HL-60 (cell line): ENCODE measurements at places on chromosomes 11 and 22.

- DNase-seq: no peak
Measured at GRCh38 chr22:44378380-44378779, 65.6 kb upstream of the SHISAL1 start.

DNA sequence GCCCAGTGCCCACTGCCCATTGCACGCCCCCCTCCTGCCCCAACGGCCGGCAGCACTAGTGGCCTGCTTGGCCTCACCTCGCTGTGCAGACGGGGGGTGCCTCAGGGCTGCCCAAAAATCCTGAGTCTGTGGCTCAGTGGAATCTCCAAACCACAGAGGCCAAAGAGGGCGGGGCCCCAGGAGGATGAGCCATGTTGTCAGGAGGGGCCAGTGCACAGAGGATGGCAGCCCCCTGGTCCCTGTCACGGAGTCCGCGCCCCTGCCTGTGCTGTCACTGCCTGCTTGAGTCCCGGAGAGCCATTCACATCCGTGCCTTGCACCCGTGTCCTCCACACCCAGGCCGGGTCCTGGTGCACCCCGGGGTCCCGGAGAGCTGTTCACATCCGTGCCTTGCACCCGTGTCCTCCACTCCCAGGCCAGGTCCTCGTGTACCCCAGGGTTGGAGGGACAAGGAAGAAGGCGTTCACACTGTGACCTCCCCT lies 36.4 kb upstream of the MUC5AC start:
- DNase-seq: no peak

DNA sequence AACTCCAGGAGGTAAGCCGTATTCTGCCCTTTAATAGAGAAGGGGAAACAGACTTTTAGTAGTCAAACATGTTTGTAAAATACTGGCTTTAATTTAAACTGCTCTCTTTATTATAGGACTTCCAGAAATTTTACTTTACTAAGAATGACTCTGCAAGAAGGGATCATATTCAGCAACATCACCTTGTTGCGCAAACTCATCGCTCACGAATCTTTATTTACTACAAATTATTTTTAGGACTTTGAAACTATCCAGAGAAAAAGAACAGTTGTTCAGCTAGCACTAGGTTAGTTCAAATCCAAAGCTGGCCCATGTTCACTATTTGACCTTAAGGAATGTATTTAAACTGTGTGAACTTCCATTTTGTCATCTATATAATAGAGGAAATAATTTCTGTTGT lies 498.3 kb upstream of the TENM4 start:
- DNase-seq: no peak

GRCh38 chr11:75388386-75389275 lies 10.7 kb upstream of the RPS3 start:
- DNase-seq: peak; percentile 66

DNA sequence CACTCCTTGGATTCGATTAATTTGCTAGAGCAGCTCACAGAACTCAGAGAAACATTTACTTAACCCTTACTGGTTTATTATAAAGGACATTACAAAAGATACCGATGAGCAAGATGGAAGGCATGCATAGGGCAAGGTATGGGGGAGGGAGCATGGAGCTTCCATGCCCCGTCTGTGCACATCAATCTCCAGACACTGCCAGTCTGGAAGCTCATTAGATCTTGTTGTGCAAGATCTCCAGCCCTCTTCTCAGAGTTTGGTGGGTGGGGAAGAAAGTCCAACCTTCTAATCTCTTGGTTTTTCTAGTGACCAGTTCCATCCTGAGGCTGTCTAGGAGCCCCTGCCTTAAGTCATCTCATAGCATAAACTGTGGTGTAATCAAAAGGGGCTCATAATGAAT lies 190.7 kb downstream of the UVRAG start:
- DNase-seq: no peak

DNA sequence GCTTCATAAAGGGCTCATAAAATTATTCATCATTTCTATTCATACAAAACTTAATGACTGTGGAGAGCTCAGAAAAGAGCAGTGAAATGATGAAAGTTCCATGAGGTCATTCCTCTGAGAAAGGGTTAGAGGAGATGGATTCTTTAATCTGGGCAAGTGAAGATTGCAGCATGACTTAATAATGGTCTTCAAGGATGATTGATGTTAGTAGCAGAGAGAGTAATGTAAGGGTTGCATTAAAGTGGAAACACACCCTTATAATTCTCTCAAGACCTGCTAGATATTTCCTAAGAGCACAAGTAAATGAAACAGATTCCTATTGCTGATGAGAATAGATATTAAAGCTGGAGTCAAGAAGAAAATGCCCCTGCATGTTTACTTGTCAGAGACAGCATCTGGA lies 711.6 kb upstream of the ANO5 start:
- DNase-seq: no peak

- no peak for DNase-seq
Measured at GRCh38 chr11:9990221-9990973, 303.6 kb downstream of the SBF2 start.

DNA sequence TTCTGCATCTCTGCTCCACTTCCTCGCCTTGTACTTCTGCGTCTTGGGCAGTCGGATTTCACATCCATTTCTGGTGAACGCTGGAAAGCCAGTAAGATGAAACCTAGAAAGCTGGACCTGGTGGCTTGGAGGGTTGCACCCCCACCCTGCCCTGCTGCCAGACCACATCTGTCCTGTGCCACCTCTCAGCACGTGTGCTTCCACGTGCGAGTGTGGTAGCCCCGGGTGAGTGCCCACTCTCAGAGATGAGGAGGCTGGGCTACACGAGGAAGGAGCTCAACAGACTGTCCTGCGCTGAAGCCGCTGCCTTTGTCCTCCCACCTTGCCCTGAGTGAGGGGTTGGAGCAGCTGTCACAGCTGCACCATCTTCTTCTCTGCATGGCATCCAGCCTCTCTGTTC lies 77.5 kb downstream of the NTM start:
- DNase-seq: no peak

DNA sequence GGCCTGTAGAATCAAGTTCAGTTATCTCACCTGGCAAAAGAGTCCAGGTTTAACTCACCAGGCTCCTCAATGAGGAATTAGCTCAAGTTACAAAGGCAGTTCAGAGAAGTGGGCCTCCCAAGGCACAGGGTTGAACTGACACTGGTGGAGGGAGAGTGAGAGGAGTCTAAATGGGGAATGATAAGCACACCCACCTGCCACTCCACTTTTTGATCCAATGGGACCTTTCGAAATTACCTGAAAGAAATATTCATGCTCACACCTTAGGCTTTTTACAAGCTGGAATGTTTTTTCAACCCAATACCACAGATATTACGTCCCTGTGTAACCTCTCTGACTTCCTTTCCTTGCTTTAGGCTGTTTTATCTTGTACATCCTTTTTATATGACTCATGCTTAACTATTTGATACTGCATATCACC lies 642.7 kb upstream of the TENM4 start:
- DNase-seq: no peak

DNA sequence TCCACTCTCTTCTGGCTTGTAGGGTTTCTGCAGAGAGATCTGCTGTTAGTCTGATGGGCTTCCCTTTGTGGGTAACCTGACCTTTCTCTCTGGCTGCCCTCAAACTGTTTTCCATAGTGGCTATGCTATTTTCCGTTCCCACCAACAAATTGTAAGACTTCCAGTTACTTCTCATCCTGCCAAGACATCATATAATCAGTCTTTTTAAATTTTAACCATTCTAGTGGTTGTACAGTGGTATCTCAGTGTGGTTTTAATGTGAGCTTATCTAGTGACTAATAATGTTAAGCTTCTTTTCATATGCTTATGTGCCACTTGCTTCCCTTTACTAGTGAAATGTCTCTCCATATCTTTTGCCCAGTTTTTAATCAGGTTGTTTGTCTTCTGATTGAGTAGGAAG lies 13.6 kb upstream of the TRIM29 start:
- DNase-seq: no peak

DNA sequence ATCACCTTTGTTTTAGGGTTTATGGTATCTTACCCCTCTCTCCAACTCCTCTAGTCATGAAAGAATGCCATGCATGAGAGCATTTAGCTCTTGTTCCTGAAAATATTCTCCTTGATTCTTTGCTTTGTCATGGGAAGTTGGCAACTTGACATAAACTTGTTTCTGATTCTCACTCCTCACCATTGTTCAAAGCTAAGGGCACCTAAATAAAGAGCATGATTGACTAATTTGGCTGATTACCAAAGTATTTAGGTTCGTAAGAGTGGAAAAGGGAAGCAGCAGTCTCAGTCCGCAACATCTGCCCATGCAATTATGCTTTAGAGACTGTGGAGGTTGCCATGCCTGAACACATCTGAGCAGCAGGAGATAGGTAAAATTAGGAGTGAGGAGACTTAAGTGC lies 26.4 kb downstream of the OR52K1 start:
- DNase-seq: peak; percentile 4

DNA sequence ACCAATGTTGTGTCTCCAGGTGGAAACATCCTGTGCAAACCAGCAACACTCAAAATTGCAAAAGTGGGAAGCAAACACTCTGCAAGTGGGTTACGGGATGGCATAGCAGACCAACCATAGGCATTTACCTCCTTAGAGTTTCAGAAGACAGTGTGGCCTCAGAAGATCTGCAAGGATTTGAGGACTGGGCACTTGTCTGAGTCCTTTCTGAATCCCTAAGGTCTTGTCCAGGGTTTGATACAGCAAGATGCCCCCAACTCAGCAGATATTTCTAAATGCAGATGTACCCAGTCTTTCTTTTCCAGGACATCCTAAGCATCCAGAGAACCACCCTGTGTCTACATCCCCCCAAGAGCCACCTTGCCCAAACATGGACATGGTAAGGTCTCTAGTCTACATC lies 51.7 kb upstream of the SHANK2 start:
- DNase-seq: no peak

DNA sequence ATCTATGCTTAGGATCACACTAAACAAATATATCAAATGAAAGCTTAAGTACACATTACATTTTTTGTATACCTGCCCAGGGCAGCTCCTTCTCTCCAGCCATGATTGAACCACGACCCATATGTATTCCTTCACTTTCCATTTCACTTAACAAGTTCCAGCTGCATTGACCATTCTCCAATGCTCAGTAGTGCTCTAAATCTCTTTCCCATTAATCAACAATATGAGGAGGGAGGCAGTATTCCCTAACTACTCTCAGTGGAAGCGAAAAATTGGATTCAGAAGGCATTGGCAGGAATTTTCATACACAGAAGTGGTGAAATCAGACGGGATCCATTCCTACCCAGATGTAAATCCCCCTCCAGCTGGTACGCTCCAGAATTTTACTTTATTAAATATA lies 372.0 kb upstream of the LUZP2 start:
- DNase-seq: no peak

DNA sequence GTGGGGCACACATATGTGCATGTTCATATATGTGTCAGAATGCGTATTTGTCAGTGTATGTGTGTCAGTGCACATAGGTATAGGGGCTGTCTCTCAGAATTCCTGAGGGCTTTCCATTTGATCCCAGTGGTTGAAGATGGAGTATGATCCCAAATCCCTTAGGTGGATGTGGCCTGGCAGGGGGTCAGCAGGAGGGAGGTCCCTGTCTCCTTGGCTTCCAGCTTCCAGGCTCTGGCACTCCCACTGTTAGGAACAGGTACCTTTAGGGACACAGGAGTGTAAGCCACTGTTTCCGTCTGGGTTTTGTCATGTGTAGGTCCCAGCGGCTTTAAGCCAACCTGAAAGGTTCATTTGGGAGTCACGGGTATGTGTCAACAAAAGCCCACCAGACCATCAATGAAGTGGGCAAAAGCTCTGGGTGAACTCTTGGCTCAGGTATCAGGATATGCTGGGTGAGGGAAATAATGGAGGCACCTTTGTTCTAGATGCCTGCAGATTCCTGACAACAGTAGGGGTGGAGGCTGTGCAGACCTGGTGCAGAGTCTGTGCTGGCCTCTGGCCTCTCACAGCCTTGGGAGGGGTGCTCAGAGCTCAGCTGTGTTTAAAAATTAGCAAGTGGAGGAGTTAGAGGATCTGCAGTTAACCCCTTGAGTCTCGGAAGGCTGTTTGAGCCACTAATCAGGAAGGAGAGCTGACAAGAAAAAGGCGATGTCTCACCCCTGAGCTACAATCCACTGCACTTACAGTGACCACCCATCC lies 9.0 kb downstream of the KCNQ1OT1 start:
- no peak for DNase-seq

DNA sequence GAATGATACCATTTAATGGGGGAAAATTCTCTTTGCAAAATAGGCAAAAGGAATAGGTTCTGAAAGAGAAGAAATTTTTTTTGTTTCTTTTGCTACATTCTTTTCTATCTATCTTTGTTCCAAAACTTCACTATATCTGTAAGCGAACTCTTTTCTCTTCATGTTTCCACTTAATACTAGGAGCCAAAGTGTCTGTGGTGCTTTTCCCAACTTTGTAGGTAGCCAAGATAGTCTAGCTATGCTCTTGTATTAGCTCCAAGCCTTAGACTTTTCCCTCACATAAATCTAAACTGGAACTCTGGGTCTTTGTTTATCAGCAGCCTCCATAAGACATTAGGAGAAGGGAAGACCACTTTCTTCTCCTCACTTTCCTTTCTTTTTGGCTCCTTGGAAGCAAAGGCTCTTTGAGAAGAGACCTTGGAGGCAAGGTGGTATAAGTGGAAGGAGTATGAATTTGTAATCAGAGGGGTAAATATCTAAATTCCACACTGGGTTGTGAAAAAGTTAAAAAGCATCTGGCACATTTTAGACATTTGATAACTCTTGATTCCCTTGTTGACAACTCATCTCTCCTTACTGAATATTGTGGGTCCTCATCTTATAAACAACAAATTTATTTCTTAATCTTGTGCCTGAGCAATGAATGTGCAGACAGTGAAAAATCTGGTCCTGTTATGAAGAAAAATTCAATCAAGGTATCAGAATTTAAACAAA lies 130.0 kb downstream of the EHF start:
- no peak for DNase-seq

- DNase-seq: peak; percentile 10
Measured at GRCh38 chr11:93407777-93408401, 77.3 kb downstream of the DEUP1 start.

DNA sequence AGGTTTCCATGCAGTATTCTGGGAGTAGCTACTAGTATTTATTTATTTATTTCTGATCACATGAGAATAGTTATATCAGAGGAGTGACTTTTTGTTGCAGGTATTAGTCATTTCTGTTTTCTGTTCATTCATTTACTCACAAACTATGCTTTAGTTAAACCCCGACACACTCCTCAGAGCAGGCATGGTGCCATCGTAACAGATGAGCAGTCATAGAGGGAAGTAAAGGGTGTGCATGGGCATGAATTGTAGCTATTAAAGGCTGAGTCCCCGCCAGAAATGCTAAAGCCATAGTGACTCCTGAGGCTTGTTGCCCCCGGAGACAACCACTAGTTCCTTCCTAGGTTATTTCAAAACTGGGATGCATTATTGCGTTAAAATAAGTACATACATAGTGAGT lies 10.6 kb downstream of the JHY start:
- DNase-seq: no peak

DNA sequence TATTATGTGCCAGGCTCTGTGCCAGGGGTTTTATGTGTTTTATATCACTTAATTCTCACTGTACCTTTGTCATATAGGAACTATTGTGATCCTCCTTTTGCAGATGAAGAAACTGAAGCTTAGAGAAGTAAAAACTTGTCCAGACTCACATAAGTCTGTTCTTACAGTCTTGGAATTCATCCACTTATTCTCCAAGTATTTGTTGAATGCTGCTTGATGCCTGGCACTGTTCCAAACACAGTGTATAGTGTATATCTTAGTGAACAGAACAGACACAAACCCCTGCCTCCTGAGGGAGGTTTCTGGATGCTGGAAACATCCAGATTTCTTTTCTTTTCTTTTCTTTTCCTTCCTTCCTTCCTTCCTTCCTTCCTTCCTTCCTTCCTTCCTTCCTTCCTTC lies 29.0 kb upstream of the FGF3 start:
- no peak for DNase-seq

- DNase-seq: no peak
Measured at GRCh38 chr11:86180423-86180822, 64.1 kb upstream of the EED start.
